ENCODE measurements at places on chromosomes 3 and 15.

GRCh38 chr15:62457100-62457499, 292.0 kb upstream of the C2CD4B start:
- H3K4me1 ChIP-seq = peaks cover 22% of the 10 kb centered on the region
- no peak for DNase-seq
- H3K36me3 ChIP-seq = no peaks in the 10 kb centered on the region
- no peak overlapping the region for H3K4me3 ChIP-seq

- H3K4me1 ChIP-seq = peaks cover 3% of the 10 kb centered on the region
- peak; percentile 98 for DNase-seq
- H3K36me3 ChIP-seq = no peaks in the 10 kb centered on the region
- H3K4me3 ChIP-seq = no peak overlapping the region
- H3K27ac ChIP-seq = peak overlapping the region; percentile 23
These were observed 3.3 kb downstream of the LIPH start for GRCh38 chr3:185549122-185549521.

- H3K36me3 ChIP-seq = peaks cover 7% of the 10 kb centered on the region
- no peak overlapping the region for H3K27ac ChIP-seq
- H3K4me1 ChIP-seq = peaks cover 17% of the 10 kb centered on the region
- H3K4me3 ChIP-seq = no peak overlapping the region
These were observed 8.6 kb downstream of the TLE3 start for GRCh38 chr15:70088887-70089691.

GRCh38 chr3:159950156-159950898, 38.3 kb upstream of the IL12A start:
- peaks cover 13% of the 10 kb centered on the region for H3K4me1 ChIP-seq
- no peaks in the 10 kb centered on the region for H3K27me3 ChIP-seq
- H3K27ac ChIP-seq = no peak overlapping the region
- DNase-seq = no peak

GRCh38 chr3:68891280-68891943, 40.9 kb downstream of the TAFA4 start:
- H3K27me3 ChIP-seq = no peaks in the 10 kb centered on the region
- H3K27ac ChIP-seq = no peak overlapping the region
- no peaks in the 10 kb centered on the region for H3K36me3 ChIP-seq
- no peaks in the 10 kb centered on the region for H3K4me1 ChIP-seq
- no peak for DNase-seq

DNA sequence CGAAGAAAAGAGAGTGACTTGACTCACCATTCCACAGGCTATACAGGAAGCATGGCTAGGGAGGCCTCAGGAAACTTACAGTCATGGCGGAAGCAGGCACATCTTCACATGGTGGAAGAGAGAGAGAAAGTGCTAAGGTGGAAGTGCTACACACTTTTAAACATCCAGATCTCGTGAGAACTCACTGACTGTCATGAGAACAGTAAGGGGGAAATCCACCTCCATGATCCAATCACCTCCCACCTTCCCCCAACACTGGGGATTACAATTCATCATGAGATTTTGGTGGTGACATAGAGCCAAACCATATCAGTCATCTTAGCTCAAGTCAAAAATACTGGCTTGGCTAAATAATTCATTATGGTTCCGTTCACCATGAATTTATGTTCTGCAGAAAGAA, 45.3 kb upstream of the NEDD4 start:
- H3K27ac ChIP-seq = no peak overlapping the region
- H3K36me3 ChIP-seq = no peaks in the 10 kb centered on the region
- no peaks in the 10 kb centered on the region for H3K27me3 ChIP-seq
- H3K4me3 ChIP-seq = no peak overlapping the region
- no peak for DNase-seq
- H3K4me1 ChIP-seq = peaks cover 13% of the 10 kb centered on the region

DNA sequence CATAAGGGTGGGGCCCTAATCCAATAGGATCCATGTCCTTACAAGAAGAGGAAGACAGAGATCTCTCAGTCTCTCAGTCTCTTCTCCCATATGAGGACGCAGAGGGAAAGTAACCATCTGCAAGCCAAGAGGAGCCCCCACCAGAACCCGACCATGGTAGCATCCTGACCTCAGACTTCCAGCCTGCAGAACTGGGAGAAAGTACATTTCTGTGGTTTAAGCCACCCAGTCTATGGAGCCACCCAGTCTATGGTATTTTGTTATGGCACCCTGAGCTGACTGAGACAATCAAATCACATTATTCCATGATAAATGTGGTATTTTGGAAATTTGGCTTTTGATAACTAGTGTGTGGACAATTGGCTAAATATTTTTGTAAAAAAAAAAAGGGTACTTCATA, 101.5 kb upstream of the TMC3 start:
- H3K27ac ChIP-seq = no peak overlapping the region

DNA sequence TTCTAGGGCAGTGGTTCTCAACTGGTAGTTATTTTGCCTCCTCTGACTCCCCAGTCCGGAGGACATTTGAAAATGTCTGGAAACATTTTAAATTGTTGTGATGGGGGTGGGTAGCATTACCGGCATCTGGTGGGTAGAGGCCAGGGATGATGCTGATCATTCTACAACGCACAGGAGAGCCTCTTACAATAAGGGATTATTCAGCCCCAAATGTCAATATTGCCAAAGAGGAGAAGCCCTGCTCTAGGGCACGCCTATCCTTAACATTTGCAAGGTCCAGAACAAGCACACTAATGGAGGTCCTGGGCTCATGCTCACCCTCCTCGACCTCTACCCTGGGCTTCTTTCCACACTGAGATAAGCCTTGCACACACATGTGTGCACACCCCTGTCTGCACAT, 106.4 kb downstream of the MINAR1 start:
- H3K27ac ChIP-seq = no peak overlapping the region
- H3K4me3 ChIP-seq = no peak overlapping the region
- no peaks in the 10 kb centered on the region for H3K27me3 ChIP-seq

DNA sequence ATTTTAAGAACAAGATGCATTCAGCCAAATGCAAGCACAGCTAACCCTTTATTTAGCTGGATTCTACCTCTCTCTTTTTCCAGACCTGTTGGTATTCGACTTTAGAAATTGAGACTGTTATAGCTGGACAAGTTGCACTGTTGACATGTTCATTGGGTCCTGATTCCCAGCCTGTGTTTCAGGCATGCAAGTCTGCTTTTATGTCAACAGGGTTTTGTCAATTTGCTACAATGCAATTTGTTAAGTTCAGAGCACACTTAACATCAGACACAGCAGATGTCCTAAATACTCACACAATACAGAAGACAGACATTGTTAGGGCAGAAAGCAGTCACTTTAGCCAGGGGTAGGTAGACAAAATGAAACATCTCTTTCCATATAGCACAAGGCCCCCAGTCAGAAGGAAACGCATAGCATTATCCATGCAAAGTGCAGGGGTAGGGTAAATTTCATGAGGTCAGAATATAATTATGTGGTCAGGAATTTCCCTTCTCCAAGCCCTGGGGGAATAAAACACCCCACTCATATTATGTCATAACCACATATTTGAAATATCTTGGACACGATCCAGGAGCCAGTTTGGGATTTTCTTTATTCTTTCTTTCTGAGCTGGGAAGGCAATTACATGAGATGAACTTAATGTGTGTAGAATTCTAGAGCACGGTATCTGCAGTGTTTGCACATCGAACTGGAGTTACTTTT, 504.1 kb downstream of the NTRK3 start:
- DNase-seq = peak; percentile 92
- H3K27ac ChIP-seq = peak overlapping the region; percentile 60
- no peaks in the 10 kb centered on the region for H3K27me3 ChIP-seq
- no peak overlapping the region for H3K4me3 ChIP-seq

DNA sequence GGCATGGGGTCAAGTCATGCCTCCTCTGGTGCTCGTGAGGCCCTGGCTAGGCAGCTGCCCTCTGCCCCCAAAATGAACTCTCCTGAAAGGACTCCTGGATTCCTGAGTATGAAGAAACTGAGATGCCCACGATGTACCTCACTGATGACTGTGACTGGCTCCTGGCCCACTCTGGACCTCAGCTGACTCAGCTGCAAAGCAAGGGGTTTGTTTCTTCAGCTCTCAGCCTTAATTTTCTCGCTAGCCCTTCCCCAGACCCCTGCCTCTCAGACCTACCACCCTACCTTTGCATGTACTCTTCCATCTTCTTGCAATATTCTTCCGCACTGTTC, 5.2 kb upstream of the GNAI2 start:
- peak; percentile 29 for DNase-seq
- H3K27ac ChIP-seq = no peak overlapping the region
- H3K36me3 ChIP-seq = no peaks in the 10 kb centered on the region
- H3K4me1 ChIP-seq = peaks cover 11% of the 10 kb centered on the region
- H3K4me3 ChIP-seq = no peak overlapping the region
- H3K27me3 ChIP-seq = no peaks in the 10 kb centered on the region

- H3K27ac ChIP-seq = no peak overlapping the region
- no peaks in the 10 kb centered on the region for H3K4me1 ChIP-seq
- H3K36me3 ChIP-seq = no peaks in the 10 kb centered on the region
- no peak for DNase-seq
These were observed 155.1 kb downstream of the MECOM start for GRCh38 chr3:169508426-169508825.

DNA sequence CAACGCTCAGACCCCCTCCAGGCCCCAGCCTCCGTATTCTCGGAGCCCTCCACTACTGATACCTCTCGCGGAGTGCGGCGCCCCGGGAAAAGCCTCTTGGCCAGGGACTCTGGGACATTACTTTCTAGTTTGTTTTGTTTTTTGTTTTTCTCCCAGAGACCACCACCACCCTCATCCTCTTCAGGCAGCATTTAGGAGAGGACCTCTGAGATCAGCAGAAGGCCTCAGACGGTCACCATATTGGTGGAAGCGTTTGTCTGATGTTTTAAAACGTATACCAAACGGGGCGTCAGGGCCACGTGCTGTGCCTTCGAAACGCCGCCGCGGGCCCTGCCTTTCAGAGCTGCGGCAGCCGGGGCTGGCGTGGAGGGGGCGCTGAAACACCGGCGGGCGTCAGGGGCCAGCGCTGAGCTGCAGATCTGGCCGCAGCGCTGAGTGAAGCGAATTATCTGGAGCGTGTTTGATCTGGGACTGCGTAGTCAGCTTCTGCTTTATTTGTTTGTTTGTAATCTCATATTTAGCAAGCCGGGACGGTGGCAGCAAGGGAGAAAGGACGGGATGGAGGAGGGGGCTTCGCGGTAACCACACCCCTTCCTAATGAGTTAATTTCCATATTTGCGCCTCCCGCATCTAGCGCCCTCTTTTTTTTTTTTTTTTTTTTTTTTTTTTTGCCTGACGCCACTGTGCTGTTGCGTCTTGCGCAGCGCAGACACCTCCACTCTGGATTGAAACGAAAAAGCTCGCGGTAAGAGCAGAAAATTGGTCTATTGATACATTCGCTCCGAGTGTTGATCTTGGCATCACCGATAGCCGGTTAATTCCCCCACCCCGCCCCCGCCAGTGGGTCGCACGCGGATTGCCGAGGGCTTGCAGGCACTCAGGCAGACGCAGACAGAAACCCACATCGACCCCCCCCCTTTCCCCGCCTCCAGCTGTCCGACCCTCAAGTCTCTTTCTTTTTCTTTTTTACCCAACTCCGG, 14.9 kb downstream of the SOX2 start:
- no peak overlapping the region for H3K27ac ChIP-seq
- H3K4me3 ChIP-seq = peak overlapping the region; percentile 39
- no peaks in the 10 kb centered on the region for H3K36me3 ChIP-seq
